ENCODE measurements at places on chromosomes 3 and 15. TPM values are rescaled to one million over a fixed set of nuclear protein-coding genes. Genes with fewer than 3 reads are reported as not detected.

TRIM59 gene
- total RNA-seq, result 7.0 TPM

DNA sequence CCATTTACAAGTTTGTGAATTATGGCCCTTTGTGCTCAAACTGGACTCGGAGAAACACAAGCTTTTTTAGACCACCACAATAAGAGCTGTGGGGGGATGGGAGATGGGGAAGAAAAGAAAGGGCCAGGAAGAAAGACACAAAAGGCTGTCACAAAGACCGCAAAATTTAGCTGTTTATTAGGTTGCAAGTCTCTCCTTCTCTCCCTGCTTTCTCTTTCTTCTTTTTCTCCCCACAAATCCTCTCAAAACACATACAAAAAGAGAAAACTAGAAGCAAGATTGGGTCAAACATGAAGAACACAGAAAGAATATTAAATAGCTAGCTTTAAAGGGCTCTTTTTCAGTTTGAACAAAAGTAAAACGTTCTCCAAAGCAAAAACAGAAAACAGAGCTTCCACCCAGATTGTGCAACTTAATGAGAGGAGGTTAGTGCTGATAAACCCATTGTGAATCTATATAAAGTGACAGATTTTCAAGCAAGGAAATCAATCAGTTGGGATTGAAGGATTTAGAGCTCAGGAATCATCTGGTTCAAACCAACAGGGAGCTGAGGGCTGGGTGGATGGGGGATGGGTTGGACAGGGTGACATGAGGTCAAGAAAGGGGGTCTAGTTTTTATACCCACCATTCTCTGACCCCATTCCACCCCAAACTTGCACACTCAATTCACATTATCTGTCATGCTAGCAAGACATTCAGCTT, 87.3 kb downstream of the DHX30 start:
- no peak overlapping the region for H3K27ac ChIP-seq
- no peak for DNase-seq
- H3K36me3 ChIP-seq, result no peaks in the 10 kb centered on the region
- H3K4me1 ChIP-seq, result no peaks in the 10 kb centered on the region
- H3K27me3 ChIP-seq, result no peaks in the 10 kb centered on the region
- H3K4me3 ChIP-seq, result no peak overlapping the region

DNA sequence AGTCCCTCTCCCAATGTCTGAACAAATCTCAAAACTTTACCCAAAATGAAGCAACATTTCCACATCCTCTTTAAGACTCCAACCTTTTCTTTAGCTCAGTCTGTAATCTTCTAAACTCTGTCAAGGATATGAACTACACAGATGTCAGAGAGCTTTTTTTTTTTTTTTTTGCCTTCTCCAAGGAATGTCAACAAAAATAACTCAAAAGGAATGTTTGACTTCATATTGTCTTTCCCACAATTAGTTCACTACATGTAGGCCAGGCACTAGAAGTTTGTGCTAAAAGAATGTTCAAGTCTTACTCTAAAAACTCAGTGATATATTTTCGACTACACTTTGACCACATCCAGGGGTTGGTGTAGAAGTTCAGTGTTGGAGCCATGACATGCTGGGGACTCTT, 37.1 kb downstream of the ADAMTS9 start:
- no peaks in the 10 kb centered on the region for H3K4me1 ChIP-seq
- no peaks in the 10 kb centered on the region for H3K36me3 ChIP-seq
- H3K27me3 ChIP-seq, result no peaks in the 10 kb centered on the region
- H3K4me3 ChIP-seq, result no peak overlapping the region
- no peak for DNase-seq

DNA sequence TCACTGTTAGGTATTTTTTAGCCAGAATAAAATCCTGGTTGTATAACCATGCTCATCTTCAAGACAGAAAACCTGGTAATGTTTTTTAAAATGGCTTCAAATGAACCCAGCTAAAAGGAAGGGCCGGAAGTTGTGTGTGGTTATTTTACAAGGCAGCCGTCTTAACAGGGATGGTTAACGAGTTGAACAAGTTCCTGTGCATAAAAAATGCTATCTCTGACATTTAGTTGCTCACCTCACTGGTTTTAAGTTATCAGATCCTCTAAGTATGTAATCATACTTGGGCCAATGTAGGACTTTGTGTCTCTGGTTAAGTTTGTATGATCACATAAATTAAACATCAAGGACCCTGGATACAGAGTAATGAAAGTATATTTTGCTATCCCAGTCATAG, 2.1 kb downstream of the ATP11B start:
- peak overlapping the region; percentile 82 for H3K27ac ChIP-seq
- H3K4me1 ChIP-seq, result peaks cover 39% of the 10 kb centered on the region
- H3K4me3 ChIP-seq, result peak overlapping the region; percentile 80
- no peaks in the 10 kb centered on the region for H3K27me3 ChIP-seq
- DNase-seq, result peak; percentile 84

DNA sequence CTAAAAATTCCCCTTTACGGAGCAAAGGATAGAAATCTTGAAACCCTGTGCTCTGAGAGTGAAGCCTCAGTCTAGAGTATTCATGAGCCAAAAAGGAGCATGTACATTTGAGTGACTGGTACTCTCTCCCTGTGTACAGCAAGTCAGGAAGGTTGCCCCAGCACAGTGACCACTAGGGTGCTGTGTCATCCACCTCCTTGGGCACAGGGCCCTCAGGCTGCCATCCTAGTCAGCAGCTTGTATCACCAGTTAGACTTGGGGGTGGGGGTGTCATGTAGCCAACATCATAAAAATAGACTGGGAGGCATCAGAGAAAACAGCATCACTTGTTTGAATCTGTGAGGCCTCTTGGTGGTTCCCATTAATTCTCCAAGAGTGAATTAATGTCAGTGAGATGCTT, 12.0 kb downstream of the NME9 start:
- no peaks in the 10 kb centered on the region for H3K4me1 ChIP-seq
- no peak overlapping the region for H3K27ac ChIP-seq
- no peak overlapping the region for H3K4me3 ChIP-seq
- DNase-seq, result no peak

- DNase-seq, result no peak
- no peak overlapping the region for H3K27ac ChIP-seq
- H3K27me3 ChIP-seq, result no peaks in the 10 kb centered on the region
- peaks cover 33% of the 10 kb centered on the region for H3K4me1 ChIP-seq
- H3K36me3 ChIP-seq, result no peaks in the 10 kb centered on the region
Measured at GRCh38 chr15:74961616-74962015, 5.0 kb upstream of the RPP25 start.
